ENCODE measurements at places on chromosomes 16 and 17. TPM values are rescaled to one million over a fixed set of nuclear protein-coding genes. Genes with fewer than 3 reads are reported as not detected.

Gene KRT36
- total RNA-seq: not detected

GRCh38 chr17:74949455-74950115 is 13.9 kb downstream of the OTOP3 start:
- DNase-seq: no peak

Gene ZP2
- total RNA-seq: not detected

Gene EFCAB5
- 1.5 TPM for total RNA-seq

GRCh38 chr16:35575432-35575821 is 2116.0 kb downstream of the TP53TG3F start:
- DNase-seq: no peak
